ENCODE measurements at places on chromosomes 3 and 15.

GRCh38 chr15:32651229-32651837, 9.8 kb downstream of the SCG5 start:
- DNase-seq, result peak; percentile 87
- no peak overlapping the region for H3K27ac ChIP-seq
- peaks cover 30% of the 10 kb centered on the region for H3K36me3 ChIP-seq
- no peaks in the 10 kb centered on the region for H3K27me3 ChIP-seq
- H3K4me3 ChIP-seq, result no peak overlapping the region
- no peaks in the 10 kb centered on the region for H3K4me1 ChIP-seq

DNA sequence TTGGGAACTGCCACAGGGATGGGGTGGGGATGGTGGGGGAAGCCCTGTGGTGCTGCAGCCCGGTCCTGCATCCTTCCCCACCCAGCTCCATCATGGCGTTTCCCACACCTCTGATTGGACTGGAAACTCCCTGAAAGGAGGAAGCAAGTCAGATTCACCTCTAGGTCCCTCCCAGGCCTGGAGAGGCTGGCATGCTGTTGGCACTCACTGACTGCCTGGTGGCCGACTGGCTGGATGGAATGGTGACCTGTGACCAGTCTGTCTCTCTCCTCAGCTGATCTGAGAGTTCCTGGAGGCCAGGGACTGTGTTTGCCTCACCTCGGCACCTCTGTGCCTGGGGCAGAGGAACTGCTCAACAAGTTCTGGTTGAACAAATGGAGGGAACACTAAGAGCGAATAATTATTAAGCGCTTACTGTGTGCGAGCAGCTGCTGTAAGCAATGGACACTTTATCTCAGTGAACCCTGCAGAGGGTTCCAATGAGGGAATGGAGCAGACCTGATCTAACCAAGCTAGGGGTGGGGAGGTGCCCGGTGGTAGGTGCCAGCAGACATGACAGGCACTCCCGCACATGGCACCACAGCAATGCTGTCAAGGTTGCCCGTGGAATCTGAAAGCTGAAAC, 3.5 kb upstream of the HHATL start:
- no peak for DNase-seq
- H3K4me1 ChIP-seq, result no peaks in the 10 kb centered on the region
- no peak overlapping the region for H3K27ac ChIP-seq
- no peak overlapping the region for H3K4me3 ChIP-seq

GRCh38 chr15:96553006-96553405, 222.5 kb downstream of the NR2F2 start:
- no peak overlapping the region for H3K27ac ChIP-seq
- H3K4me1 ChIP-seq, result no peaks in the 10 kb centered on the region
- DNase-seq, result no peak

GRCh38 chr3:46586738-46587246, 20.7 kb upstream of the LRRC2 start:
- no peak for DNase-seq
- no peaks in the 10 kb centered on the region for H3K36me3 ChIP-seq
- H3K4me3 ChIP-seq, result no peak overlapping the region
- no peak overlapping the region for H3K27ac ChIP-seq

DNA sequence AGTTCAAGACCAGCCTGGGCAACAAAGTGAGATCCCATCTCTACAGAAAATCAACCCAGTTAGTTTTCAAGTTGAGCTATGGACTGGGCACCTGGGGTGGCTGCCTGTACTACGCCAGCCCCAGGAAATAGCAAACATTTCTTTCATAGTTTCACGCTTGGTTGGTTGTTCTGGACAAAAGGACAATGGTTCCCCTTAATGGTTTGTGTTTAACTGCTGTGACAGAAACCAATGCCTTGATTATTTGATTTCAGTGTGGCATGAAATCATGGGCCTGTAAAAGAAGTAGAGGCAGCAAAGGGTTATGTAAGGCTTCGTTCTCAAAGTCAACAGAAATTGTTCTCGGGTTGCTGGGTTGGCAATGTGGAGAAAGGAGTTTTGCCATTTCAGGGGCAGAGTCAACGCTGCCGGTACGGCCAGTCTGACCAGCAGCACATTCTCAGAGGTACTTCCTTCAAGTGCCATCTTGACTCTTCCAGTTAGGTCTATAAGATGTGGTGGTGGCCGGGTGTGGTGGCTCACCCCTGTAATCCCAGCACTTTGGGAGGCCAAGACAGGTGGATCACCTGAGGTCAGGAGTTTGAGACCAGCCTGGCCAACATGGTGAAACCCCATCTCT, 12.7 kb downstream of the LCMT2 start:
- no peaks in the 10 kb centered on the region for H3K27me3 ChIP-seq
- no peaks in the 10 kb centered on the region for H3K4me1 ChIP-seq
- H3K4me3 ChIP-seq, result no peak overlapping the region
- H3K36me3 ChIP-seq, result no peaks in the 10 kb centered on the region

GRCh38 chr3:188855675-188856074, 316.1 kb upstream of the TPRG1 start:
- no peaks in the 10 kb centered on the region for H3K4me1 ChIP-seq
- H3K27me3 ChIP-seq, result no peaks in the 10 kb centered on the region
- H3K4me3 ChIP-seq, result no peak overlapping the region
- no peaks in the 10 kb centered on the region for H3K36me3 ChIP-seq

- peak; percentile 27 for DNase-seq
- H3K4me3 ChIP-seq, result no peak overlapping the region
- H3K27me3 ChIP-seq, result no peaks in the 10 kb centered on the region
- no peak overlapping the region for H3K27ac ChIP-seq
- no peaks in the 10 kb centered on the region for H3K36me3 ChIP-seq
- no peaks in the 10 kb centered on the region for H3K4me1 ChIP-seq
These were observed 10.1 kb upstream of the CHCHD6 start for GRCh38 chr3:126693921-126694320.

DNA sequence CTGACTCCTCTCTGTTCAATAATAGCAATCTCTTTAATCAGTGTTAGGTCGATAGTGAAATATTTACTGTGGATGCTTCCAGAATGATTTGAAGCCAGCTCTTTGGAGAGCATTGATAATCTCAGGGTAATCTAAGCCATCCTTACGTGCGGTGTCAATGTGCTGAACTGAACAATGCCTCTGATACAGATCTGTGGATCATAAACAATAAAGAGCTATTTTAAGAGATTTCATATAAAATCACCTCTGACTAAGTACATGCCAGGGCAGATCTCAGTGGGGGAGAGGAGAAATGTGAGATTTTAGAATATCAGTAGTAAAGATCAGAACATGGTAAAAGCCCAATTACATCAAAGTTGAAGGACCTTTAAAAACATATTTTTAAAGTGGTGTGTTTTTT, 319.3 kb upstream of the GBE1 start:
- H3K4me1 ChIP-seq, result no peaks in the 10 kb centered on the region
- no peak overlapping the region for H3K27ac ChIP-seq
- H3K4me3 ChIP-seq, result no peak overlapping the region
- H3K36me3 ChIP-seq, result no peaks in the 10 kb centered on the region
- DNase-seq, result no peak

All from Karpas-422 (cell line).